Skin of body (tissue), 3 donors: ENCODE measurements at places on chromosomes 5 and 9. TPM values are rescaled to one million over a fixed set of nuclear protein-coding genes. Genes with fewer than 3 reads are reported as not detected.

PCDHA11 gene
- 0.39 TPM for total RNA-seq

ROR2 gene
- 12.0 TPM for total RNA-seq

NINJ1 gene
- total RNA-seq, result 19.6 TPM

SAXO1 gene
- 0.10 TPM for total RNA-seq

POC5 gene
- 7.4 TPM for total RNA-seq

PPP2R2B gene
- 2.2 TPM for total RNA-seq

PCDHA13 gene
- 0.79 TPM for total RNA-seq

CCNJL gene
- 3.2 TPM for total RNA-seq

CATSPER3 gene
- not detected for total RNA-seq

SPAAR gene
- 0.79 TPM for total RNA-seq

FAM169A gene
- total RNA-seq, result 4.6 TPM

GRCh38 chr5:174829511-174829864, 105.1 kb downstream of the MSX2 start:
- no peak for DNase-seq

DNA sequence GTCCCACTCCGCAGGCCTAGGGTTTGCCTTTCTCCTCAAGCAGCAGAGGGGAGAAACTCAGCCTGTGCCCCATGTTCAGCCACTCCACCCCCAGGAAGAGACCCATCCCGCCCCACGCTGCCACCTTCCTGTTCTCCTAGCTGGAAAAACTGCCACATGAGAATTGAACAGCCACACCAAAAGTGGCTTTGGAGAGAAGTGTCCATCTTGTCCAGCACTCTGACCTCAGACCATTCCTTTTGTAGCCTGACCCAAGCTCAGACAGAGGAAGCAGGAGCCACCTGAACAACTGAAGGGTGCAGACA, 8.3 kb upstream of the SLC25A48 start:
- DNase-seq, result no peak

DNA sequence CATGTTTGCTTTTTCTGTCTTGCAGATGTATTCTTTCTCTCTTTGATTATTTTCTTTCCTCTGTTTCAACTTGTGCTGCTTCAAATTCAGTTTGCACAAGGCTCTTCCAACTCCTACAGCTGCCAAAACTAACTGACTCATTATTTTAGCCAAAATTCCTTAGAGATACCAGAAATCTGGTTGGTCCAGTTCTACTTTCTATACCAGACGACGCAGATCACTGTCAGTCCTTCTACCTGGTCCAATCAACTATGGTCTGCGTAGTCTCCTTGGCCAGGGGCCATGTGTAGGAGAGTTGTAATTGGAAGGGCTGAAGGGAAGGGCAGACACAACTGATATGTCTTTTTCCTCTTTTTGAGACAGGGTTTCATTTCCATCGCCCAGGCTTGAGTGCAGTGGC, 51.9 kb upstream of the JAK2 start:
- DNase-seq, result no peak

DNA sequence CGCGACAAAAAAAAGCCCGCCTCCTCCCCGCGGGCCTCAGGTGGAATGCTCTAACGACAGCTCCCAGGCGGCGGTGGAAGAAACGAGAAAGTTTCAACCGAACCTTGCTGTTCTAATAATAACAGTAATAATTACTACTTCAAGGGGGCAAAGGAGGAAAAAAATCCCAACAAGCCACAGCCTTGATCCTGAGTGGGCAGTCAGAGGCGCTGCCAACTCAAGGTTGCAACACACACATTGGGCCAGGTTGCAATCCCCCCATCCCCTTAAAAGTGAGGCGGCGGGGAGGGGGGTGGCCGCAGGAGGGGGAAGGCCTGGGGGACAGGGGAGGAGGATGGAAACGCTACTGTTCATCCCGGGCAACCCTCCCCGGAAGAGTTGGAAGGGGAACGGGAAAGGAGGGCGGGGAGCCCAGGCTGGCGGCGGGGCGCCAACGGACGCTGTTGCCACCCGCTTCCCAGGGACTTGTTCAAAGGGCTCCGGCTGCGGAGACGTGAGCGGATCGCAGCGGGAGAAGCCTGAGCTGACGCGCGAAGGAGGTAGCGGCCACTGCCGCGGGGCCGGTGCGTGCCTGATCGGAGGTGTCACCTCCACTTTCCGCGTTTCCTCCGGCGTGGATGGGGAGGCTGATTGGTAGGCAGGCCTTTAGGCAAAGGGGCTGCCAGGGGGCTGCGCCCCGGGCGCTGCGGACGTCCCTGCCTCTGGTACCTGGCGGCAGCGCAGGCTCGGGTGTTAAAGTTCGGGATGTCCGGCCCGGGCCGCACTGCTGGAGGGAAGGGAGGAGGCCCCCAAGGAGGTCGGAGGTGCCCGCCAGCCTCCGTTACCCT, 647 bp downstream of the SMARCA2 start:
- DNase-seq, result peak; percentile 58

DNA sequence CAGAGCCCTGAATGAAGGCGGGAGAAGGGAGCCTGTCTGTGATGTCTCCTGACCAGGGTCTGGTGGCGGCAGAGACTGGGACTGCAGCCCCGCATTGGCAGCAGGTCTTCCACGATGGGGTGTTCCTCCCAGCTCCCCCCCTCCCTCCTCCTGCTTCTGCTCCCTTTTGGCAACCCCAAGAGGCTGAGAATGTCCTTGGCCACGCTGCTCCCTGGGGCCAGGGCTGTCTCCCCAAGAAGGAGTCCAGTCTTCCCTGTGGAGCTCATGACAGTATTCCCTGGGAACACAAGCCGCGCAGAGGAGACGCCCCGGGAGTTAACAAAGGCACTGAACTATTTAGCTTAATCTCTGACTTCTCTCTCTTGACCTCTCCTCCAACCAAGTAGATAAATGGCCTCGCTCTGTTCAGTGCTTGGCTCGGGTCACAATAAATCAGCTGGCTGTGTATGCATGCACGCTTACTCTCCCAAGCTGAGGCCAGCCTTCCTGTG, 84.0 kb upstream of the NEURL1B start:
- DNase-seq, result no peak

- no peak for DNase-seq
These were observed 18.6 kb downstream of the PRDM6 start for GRCh38 chr5:123107343-123108244.

GRCh38 chr5:123344816-123345426, 78.3 kb downstream of the CEP120 start:
- DNase-seq, result peak; percentile 25

DNA sequence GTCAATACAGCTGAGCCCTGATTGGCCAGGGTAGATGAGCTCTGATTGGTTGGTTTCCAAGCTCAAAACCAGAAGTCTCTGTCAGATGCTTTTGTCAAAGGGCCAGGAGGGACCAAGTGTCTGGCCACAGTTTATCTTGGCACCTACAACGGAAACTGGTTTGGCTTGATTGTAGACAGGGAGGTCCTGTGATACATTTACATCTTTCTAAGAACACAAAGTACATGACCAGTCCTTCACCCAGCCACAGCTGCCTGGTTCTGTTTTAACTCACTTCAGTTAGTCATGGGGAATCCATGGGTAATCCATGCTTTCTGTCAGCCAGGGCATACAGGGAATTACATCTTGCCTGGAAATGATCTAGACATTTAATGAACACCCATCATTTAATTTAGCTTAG, 171.2 kb downstream of the SLC12A2 start:
- DNase-seq, result no peak

DNA sequence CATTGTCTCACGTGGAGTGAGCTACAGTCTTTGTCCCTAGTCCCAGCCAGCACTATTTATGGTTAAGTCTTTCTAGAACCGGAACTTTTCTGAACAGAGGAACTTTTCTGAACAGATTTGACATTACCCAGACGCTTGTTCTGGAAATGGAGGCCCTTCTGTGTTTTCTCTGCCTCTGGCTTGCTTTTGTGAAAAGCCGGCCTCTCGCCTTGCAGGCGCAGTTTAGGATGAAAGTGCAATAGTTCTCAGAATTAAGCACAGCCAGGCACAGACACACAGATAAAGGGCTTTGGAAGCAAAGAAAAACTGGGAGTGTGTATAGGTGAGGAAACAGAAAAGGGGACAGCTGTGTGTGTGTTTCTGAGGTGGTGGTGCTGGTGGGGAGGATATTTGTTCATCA, 5.9 kb downstream of the GDNF start:
- DNase-seq, result no peak

DNA sequence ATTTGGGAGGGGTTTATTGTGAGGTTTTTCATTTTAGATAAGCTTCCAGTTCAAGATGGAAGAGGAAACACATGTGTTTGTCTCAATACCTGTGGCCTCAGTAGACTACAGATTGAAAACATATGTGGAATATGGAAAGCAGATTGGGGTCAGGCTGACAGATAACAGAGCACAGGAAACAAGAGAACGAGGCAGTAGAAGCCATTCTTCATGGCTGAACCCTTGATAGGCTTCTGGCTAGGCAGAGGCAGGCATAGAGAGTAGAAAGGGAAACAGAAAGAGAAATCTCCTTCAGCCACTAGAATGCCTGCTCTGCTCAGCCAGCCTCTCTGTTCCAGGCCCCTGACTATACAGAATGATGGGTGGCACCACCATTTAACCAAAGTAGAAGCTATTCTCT, 152.5 kb downstream of the MUSK start:
- DNase-seq, result peak; percentile 7

GRCh38 chr9:68980341-68980914, 33.5 kb downstream of the PRKACG start:
- no peak for DNase-seq

- DNase-seq, result no peak
These were observed 79.5 kb upstream of the TRIO start for GRCh38 chr5:14063691-14064090.

DNA sequence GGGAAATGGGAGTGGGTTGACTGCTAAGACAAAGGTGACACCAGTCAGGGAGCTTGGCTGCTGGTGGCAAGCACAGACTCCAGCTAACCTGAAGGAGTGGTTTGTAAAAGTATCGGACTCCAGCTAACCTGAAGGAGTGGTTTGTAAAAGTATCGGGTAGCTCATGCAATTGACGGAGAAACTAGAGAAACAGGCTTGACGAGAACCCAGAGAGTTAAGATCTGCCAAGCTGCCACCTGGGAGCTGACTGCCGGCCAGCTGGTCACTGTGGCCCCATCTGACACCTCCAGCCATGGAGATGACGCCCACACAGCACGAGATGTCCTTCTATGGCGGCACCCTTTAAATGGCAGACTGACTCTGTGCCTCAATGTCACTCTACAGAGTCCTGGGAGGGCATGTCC, 28.3 kb upstream of the CRB2 start:
- no peak for DNase-seq

DNA sequence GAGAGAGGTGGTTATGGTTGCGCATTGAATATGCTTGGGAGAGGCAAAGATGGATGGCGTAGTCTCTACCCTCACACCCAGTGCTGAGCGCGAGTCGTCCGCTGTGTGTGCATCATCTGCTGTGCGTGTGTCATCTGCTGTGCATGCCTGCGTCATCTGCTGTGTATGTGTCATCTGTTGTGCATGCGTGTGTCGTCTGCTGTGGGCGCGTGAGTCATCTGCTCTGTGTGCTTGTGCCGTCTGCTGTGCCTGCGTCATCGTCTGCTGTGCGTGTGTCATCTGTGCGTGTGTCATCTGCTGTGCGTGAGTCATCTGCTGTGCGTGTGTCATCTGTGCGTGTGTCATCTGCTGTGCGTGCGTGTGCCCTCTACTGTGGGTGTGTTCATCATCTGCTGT, 68.0 kb upstream of the IRX4 start:
- no peak for DNase-seq

GRCh38 chr9:6126377-6126776, 89.2 kb upstream of the IL33 start:
- no peak for DNase-seq

DNA sequence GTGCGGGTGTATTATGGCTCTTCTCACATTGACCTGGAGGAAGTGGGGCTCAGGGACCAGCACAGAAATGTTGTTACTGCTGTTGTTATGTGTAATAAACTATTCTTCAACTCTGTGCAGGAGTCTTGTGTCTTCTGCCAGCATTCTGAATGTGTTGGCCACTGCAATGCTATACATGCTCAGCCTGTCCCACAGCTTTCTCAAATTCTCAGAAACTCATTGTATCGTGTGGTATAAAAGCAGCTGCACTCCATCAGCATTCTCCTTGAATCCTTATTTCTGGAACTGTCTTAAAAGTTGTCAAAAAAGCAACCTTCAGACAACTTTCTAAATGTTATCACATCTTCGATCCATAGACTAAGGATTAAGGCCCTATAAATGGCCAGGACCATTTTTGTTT, 72.0 kb downstream of the ZNF474 start:
- no peak for DNase-seq

DNA sequence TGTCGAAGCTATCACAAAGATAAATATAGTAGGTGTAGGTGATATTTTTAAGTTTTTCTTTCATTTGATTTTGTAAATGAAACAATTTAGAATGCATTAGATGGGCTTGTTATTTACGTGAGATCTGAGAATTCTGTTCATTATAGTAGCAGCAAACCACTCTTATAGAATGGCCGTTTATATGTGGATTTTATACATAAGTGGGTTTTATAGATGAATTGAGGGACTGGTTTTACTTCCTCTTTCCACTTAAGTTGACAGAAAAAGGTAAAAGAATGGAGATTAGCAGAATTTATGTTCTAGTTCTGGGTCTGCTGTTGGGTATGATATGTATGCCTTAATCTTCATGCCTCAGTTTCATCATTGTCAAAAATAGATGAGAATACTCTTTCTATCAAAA, 5.6 kb downstream of the RMI1 start:
- no peak for DNase-seq

DNA sequence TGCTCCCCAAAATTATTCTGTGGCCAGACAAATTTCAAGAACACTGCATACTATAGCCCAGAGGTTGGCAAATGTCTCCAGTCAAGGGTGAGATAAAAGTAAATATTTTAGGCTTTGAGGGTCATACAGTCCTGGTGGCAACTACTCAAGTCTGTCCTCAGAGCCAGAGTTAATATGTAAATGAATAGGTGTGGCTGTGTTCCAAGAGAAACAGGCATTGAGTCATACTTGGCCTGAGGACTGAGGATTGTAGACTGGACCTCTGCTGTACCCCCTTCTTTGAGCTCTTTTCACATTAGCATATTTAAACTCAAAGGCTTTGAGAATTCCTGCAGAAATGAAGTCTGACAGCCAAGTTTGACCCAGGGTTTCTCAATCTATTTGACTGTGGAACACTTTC, 129.2 kb upstream of the PTCH1 start:
- no peak for DNase-seq

GRCh38 chr9:18233776-18234445, 240.0 kb upstream of the ADAMTSL1 start:
- DNase-seq, result no peak

GRCh38 chr5:123351240-123351639, 72.0 kb downstream of the CEP120 start:
- DNase-seq, result no peak

GRCh38 chr5:35138232-35138631, 90.5 kb upstream of the AGXT2 start:
- peak; percentile 2 for DNase-seq

DNA sequence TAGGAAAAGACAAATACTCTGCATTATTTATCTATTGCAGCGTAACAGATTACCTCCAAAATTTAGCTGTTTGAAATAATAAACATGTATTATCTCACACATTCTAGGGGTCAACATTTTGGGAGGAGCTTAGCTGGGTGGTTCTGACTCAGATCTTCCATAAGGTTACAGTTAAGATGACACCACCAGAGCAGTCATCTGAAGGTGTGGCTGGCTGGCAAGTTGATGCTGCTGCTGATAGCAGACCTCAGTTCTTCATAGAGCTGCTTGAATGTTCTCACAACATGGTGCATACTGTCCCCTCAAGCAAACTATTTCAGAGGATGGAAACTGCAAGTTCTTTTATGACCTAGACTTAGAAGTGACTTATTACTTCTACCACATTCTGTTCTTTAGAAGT, 146.3 kb upstream of the FSTL4 start:
- DNase-seq, result no peak
